ENCODE measurements at places on chromosomes 16 and 17.

GRCh38 chr16:12403746-12404658 lies 399.7 kb downstream of the CPPED1 start:
- DNase-seq = peak; percentile 20

- no peak for DNase-seq
Measured at GRCh38 chr17:19320876-19321275, 41.6 kb downstream of the B9D1 start.

DNA sequence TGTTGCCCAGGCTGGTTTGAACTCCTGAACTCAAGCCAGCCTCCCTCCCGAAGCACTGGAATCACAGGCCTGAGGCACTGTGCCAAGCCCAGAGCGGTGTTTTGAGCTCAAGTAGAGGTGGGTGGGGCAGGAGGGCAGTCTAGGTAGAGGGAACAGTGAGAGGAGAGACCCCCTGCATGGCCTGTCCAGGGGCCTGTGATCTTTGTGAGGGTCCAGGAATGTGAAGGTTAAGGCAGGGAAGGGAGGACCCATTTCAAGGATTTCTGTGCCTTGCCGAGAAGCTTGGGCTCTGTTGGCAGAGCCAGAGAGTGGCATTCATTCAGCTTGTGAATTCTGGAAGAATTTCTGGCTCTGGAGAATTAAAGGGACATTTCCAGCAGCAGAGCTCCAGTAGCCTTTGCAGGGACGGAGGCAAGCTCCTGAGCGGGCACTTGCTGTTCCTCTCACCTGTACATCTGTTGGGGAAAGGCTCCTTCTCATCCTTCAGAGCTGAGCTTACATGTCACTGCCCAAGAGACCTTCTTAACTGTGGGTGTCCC lies 2.7 kb downstream of the WWOX start:
- no peak for DNase-seq

- no peak for DNase-seq
Measured at GRCh38 chr16:89064606-89065457, 28.8 kb upstream of the ACSF3 start.

GRCh38 chr16:58862334-58863021 lies 128.4 kb upstream of the GOT2 start:
- DNase-seq = no peak

- no peak for DNase-seq
Measured at GRCh38 chr16:57233944-57234706, 10.9 kb upstream of the ARL2BP start.
